ENCODE measurements at places on chromosomes 13 and 19.

DNA sequence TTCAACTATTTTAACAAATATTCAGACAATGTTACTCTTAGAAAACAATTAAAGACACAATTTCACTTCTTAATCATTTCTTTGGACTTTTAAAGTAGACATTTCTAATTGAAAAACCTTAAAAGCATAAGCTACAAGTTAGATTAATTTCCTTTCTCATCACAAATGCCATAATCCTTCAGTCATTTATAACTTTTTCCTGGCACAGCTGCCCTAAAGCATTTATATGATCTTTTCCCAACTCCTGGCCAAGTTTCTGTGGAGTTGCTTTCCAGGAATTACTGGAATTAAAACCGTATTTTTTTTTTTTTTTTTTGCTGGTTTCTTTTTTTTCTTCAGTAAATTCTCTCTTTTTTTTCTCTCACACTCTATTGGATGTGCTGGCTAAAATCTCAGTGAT, 615.9 kb downstream of the TBC1D4 start:
- no peak for DNase-seq

DNA sequence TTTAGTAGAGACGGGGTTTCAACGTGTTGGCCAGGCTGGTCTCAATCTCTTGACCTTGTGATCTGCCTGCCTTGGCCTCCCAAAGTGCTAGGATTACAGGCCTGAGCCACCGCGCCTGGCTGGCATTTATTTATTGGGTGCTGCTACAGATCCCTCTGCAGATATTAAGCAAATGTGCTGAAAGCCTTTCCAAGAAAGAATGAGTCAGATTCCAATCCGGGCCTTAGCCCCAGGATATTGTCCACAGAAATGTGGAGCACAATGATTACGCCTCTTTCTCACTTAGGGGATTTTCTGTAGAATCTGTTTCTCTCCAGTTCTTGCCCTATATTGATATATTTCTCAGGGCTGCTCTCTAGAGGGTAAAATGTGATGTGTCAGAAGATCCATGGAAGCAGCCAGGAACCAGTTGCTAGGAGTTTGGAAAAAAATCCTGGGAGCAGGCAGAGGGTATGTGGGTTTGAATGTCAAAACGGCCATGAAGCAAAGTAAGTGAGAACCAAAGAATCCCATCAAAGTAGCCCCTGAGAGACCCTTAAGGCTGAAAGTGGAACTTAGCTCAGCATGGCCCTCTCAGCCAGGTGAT, 24.8 kb upstream of the IGFL4 start:
- no peak for DNase-seq

DNA sequence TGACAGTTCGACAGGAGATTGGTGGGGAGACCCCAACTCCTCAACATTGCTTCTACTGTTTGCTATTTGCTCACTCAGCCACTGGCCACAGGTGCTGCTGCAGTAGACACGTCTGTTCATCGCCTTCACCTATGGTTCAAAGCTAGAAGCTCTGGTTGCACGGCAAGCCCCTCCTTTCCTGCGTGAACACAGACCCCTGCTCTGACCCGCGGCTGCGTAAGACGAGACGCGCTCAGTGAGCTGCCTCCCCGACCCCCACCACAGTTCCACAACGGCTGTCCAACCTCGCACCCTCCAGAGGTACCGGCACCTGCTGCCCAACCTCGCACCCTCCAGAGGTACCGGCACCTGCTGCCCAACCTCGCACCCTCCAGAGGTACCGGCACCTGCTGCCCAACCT, 6.8 kb downstream of the RASA3 start:
- DNase-seq = no peak

- no peak for DNase-seq
Observed at GRCh38 chr19:3765121-3765520, 2.6 kb downstream of the MRPL54 start.

DNA sequence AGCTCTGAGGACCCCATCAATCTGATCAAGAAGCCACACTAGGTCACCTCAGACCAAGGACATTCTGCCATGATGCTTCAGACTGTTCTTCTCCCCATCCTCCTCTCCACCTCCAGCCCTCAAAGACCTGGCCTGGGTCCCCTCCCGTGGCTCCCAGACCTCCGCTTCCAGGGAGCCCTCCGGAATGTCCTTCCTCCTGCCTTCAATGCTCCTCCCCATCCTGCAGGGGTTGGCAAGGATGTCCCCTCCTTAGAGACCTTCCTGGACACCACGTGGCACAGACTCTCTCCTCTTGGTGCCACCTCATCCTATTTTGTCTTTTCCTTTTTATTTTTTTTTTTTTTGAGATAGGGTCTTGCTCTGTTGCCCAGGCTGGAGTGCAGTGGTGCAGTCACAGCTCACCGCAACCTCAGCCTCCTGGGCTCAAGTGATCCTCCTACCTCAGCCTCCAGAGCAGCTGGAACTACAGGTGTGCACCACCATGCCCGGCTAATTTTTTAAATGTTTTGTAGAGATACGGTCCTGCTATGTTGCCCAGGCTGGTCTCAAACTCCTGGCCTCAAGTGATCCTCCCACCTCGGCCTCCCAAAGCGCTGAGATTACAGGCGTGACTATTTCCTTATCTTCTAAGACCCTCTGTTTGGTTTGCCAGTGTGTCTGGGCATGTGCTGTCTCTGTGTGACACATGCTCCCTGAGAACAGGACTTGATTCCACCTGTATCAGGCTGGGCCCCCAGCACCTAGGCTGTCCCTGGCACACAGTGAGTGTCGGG, 84.9 kb downstream of the GNG7 start:
- DNase-seq = no peak

DNA sequence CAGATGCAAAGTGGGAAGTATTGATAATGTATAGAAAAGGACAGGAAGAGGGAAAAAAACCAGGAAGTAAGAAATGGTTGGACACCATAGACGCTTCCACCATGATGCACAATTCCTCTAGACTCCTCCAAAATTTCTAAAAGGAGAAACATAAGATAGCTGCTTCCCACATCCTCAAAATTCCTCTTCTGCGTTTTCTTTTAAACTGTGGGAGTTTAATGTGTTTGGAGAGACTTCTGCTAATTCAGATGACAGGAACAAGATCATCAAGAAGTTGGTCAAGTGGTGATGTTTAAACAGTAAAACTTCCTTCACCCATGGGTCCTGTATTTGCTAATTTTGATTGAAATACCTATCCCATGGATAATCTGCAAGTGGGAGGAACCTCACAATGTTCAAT, 130.2 kb downstream of the IRS2 start:
- DNase-seq = no peak

DNA sequence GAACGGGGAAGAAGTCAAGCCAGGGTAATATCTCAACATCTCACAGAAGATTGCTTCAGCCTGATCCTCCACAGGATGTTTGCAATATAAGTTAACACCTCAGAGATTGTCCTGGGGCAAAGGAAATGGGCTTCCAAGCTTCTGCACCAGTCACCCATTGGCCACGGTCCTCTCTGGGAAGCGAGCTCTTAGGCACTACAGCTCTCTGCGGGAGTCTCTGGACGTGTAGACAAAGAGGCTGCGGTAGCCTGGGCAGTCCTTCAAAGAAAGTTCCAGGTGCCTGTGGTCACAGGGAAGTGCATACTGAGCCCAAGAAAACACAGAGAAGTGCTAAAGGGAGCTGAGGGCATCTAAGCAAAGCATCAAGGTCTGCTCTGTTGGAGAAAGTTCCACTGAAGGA, 805.7 kb downstream of the DIAPH3 start:
- DNase-seq = no peak

- DNase-seq = no peak
Observed at GRCh38 chr13:53004573-53004972, 24.0 kb upstream of the OLFM4 start.

GRCh38 chr19:16824658-16825311, 4.4 kb upstream of the SIN3B start:
- no peak for DNase-seq

DNA sequence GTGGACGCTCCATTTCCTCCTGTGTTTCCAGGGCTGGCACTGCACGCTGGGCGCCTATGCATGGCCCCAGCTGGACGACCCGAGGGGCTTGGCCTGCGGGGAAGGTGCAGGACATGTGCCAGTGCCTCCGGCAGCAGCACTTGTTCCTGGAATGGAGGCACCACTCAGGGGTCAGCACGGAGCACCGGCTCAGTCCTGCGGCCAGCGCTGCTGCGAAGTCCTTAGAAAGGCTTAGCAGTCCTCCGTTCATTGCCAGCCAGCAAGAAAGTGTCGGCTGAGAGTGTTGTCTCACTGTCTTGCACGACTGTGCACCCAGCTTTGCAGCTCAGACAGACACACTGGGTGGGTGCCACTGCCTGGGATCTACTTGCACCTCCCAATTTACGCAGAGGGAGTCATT, 36.1 kb upstream of the TUBGCP3 start:
- DNase-seq = no peak

GRCh38 chr19:48674921-48675824, 2.4 kb upstream of the NTN5 start:
- DNase-seq = peak; percentile 93

- no peak for DNase-seq
Observed at GRCh38 chr19:7729211-7729610, 2.7 kb downstream of the CLEC4G start.

DNA sequence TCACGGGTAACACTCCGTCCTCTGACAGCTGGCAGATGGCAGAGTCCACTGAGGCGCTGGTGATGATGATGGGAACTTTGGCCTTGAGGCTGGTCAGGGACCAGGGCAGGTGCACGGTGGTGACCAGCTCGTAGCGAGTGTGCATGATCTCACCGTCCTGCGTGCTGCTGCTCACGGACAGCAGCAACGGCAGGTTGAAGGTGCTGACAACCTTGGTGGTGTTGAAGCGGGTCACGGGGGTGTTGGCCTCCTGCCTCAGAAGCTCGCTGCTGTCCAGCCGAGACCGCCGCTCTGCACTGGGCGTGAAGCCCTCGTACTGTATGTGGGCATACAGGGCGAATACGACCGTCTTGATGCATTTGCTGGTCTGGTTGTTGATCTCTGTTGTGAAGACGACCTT, 11.6 kb downstream of the ARRDC5 start:
- no peak for DNase-seq

DNA sequence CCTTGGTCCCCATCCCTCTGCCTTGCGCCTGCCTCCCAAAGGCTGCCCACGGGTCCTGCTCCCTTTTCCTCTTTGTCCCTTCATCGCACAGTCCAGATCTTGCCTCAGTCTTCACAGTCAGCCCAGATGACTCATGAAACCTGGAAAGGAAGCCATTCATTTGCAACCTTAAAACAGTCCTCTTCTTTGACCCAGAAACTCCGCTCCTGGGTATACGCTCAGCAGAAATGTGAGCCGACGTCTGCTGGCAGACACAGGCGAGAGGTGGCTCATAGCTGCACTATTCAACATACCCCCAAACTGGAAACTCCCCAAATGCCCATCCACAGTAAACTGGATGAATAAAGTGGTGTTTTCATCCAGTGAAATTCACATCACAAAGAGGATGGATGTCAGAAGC, 13.6 kb upstream of the PEPD start:
- no peak for DNase-seq

DNA sequence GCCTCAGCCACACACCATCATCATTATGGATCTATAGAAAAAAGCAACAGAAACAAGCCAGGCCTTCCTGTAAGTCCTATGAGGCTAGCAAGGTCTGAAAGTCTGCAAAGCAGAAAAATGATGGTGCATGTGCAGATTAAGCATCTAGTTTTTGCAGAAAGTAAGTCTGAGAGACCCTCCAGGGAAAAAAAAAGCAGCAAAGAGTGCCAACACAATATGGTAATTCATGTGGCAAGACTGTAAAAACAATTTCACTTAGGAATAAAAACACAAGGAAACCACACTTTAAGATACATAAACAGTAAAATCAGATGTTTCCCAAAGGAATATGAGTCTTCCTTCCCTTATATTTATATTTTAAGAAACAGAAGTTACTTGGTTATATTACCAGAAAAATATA, 112.3 kb upstream of the FBXL3 start:
- no peak for DNase-seq

DNA sequence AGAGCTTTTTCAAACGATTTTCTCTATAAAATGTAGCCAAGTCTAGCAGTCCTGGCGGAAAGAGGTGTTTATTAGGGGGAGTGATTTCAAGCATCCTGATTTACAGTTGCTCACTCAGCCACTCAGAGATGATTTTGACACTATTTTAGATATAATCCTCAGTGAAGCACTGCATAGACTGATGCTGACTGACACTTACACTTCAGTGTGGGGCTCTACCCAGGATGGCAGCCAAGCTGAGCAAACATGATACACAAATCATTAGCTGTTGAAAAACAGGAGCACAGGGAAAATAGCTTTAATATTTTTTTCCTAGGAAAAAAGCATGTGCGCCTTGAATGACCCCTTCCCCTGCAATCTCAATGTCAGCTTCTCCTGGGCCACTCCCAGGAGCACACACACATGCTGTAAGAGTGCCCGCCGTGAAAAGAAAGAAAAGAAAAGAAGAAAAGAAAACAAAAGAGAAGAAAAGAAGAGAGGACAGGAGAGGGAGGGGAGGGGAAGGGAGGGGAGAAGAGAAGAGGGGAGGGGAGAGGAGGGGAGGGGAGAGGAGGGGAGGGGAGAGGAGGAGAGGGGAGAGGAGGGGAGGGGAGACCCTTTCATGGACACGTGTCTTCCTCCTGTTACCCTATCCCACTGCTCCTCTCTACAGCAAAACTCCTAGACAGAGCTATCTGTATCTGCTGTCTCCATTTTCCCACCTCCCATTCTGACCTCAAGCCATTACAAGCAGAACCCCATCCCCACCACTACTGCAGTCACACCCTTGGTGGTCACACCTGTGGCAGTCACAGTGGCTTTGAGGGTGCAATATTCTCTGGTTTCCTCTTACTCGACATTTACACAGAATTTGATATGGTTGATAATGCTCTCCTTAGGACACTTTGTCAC, 36.4 kb downstream of the RCBTB2 start:
- DNase-seq = no peak

DNA sequence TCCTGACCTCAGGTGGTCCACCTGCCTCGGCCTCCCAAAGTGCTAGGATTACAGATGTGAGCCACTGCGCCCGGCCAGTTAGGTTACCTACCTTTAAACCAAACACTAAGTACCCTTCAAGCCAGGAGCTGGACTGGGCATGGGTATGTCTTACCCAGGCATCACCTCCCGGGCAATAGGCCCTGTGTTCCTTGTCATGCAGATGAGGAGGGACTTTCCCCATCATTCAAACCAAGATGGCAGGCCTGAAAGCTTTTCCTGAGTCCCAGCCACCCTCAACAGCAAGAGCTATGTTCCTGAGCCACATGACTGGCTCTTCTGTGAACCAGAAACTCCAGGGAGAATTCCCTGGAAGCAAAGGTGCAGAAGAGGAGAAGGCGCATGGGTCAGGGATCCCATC, 9.5 kb downstream of the RAB8A start:
- DNase-seq = no peak
